ENCODE measurements at places on chromosomes 7 and 10.

DNA sequence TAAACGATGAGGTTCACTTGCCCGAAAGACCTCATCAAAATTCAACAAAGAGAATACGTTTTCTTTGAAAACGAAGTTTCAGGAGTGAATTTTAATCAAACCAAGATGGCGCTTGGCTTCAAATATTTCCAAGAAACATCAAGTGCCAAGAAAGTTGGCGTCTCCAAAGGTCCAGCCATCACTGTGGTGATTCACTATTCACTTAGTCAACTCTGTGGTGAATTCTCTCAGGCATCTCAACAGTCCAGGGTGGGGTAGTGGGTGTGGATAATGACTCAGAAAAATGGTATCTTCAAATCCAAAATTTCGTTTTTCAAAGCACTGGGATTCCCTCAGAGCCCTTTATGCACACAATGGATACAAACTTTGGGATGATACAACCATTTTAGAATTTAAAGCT lies 133.1 kb downstream of the SVIL start:
- DNase-seq = peak; percentile 73

- DNase-seq = peak; percentile 67
Measured at GRCh38 chr10:91349381-91349780, 60.8 kb upstream of the HECTD2 start.

DNA sequence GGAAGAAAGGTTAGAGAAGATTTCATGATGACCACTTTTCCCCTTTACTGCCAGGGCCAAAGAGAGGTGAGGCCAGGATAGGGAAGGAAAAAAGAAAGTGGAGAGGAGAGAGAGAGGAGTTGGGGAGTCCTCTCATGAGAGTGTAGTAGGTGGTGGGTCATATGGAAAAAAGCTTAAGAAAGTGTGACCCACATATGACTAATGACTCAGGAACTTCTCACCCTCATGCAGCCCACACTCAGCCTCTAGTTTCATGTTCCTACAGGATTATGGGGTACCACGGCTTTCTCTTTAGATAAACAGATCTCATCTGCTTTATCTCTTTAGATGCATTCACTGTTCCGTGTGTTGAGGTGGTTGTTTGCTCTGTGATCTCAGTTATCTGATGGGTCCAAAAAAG lies 462.5 kb upstream of the IGFBP3 start:
- peak; percentile 32 for DNase-seq

- DNase-seq = no peak
Measured at GRCh38 chr10:71755179-71755879, 18.0 kb downstream of the VSIR start.

- DNase-seq = peak; percentile 9
Measured at GRCh38 chr7:91565499-91566401, 301.5 kb downstream of the FZD1 start.

- no peak for DNase-seq
Measured at GRCh38 chr7:670501-671390, 55.8 kb upstream of the DNAAF5 start.

DNA sequence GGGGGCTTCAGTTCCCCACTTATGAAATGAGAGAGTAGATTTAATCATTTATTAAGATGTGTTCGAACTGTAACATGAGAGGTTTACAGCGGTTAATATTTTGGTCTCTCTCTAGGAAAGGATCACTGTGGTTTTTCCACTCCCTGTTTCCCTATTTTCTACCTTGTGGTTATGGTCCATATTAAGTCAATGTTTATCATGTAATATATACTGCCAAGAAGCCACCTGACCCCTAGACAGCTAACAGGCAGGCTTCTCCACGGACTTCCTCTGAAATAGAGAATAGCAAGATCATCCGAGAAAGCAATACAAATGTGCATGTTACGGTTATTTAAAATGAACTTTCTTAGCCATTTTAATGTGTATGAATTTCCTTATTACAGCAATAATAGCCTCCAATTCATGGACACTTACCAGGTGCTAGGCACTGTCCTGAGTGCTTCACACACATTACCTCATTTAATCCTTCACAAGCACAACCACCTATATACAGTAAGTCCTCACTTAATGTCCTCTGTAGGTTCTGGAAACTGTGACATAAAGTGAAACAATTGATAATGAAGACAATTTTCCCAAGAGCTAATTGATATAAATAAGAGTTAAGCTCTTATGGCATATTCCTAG lies 835 bp upstream of the COL28A1 start:
- DNase-seq = no peak

DNA sequence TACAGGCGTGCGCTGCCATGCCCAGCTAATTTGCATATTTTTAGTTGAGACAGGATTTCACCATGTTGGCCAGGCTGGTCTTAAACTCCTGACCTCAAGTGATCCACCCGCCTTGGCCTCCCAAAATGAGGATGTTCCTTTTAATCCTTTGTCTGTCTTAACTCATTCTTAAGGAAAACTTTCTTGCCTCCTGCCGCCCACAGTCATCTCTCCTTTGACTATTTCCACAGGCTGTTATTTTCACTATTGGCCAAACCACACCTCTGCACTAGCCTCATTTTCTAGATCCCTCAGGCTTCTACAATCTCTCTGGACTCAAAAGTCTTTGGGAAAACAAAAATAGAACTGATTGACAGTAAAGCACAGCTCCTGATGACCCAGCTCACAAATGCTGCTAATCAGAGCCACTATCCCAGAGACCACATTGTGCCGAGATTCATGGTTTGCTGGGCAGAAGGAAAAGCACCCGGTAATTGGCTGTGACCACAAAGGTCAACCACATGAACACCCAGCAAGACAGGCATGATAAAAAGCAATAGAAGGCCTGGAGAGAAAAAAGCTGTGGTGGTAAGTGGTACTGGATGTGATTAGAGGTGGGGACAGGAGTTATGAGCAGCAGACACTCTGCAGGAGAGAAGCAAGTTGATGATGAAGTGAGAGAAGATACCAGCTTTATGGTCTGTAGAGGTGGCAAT lies 44.1 kb upstream of the ZNRF2 start:
- no peak for DNase-seq

DNA sequence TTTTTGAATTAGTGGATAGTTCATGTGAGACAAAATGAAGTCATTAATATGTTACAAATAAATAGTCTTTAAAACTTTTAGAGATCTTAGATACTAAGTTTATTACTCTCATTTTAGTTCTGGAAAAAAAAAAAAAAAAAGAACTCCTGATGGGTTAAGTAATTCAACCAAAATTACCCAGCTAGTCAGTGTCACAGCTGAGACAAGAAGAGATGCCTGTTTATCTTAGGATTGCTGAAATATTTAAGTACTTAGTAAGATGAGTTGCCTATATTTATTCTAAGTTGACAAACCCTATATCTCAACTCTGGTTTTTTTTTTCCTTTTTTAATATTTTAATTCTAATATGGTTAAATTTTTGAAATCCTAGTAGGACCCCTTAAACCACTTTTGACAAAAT lies 781.0 kb upstream of the LRRN3 start:
- DNase-seq = no peak

DNA sequence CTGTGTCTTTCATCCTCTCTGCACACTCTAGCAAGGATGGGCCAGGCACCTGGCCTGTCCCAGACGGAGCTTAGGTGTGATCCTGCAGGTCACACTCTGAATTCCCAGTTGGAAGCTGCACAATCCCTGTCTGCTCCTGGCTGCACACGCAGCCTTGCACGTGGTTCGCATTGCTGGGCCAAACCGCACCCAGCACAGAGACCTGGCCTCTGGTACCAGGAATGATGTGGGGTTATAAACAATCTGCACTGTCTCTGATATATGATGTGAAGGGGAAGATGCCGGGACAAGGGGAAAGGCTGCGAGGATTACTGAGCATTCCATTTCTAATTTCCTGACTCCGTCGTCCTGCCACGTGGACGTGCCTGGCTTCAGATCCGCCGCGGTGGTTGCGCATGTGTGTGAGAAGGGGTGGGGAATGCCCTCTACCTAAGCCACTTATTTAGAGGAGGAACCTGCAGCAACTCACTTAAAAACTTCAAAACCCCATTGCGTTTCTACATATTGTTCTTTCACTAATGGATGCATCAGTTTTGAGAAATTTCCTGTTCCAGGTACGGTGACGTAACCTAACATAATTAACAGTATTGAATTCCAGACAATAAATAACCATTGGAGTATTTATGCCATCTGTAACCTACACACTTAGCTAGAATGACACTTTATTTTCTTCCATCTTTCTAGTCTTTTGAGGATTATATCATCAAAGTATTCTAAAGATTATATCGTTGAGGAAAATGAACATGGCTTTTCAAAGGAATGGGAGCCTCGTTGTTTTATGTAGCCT lies 559.7 kb upstream of the MGMT start:
- DNase-seq = no peak

- DNase-seq = no peak
Measured at GRCh38 chr10:34761453-34761852, 53.6 kb downstream of the PARD3 start.

DNA sequence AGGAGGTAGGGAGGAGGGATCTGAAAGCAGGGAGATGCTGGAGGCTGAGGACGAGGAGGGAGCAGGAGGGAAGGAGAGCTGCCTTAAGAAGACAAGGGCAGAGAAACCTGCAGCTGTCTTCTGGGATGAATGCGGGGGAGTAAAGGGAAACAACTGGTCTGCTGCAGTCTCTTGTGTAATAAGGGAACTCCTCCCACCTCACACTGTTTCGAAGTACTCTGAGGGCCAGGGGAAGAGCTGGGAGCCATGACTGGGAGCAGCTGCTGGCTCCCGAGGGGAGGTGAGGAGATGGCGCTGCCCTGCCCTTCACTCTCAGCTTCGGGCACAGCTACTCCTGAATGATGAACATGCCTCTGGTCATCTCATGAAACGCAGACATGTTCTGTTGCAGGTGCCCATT lies 65.1 kb downstream of the CLEC2L start:
- peak; percentile 14 for DNase-seq

GRCh38 chr7:18656362-18656761 lies 160.8 kb downstream of the HDAC9 start:
- no peak for DNase-seq

- no peak for DNase-seq
Measured at GRCh38 chr7:122965306-122965705, 30.2 kb downstream of the TAS2R16 start.

- DNase-seq = no peak
Measured at GRCh38 chr7:45055016-45055415, 33.8 kb downstream of the NACAD start.

DNA sequence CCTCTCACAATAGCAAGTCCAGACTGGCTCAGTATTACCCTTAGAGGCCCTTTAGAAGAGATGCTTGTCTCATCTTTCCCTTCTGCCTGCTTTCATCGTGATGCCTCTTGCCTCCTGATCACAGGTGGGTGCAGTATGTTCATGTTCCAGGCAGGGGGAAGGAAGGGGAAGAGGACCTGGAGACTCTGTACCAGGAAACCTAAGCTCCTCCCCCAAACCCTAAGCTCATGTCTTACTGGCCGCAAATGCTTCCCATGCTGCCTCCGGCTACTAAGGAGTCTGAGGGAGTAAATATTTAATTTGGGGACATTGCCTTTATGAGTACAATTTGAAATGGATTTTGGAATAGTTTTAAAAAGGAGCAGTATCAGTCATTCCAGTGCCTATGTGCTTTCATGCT lies 192.6 kb downstream of the CDCA7L start:
- DNase-seq = no peak

GRCh38 chr7:92968502-92968901 lies 132.1 kb upstream of the CDK6 start:
- no peak for DNase-seq

- DNase-seq = no peak
Measured at GRCh38 chr7:7870555-7870954, 98.0 kb upstream of the GLCCI1 start.

DNA sequence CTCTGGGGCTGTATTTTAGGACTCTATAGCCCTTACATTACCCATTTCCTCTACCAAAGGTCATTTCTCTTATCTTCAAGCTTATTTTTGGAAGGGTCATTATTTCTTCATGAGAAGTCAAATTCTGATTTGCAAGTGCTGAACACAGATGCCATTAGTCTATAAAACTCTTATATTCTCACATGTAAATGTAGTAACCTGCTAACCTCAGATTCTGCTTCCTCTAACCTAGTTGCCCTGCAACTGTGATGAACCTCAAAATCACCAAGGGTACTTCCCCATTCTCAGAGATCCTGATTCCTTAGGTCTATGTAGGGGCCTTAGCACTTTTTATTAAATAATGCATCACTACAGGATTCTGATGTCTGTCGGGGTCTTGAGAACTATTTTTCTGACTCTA lies 6.3 kb downstream of the FAS start:
- no peak for DNase-seq

DNA sequence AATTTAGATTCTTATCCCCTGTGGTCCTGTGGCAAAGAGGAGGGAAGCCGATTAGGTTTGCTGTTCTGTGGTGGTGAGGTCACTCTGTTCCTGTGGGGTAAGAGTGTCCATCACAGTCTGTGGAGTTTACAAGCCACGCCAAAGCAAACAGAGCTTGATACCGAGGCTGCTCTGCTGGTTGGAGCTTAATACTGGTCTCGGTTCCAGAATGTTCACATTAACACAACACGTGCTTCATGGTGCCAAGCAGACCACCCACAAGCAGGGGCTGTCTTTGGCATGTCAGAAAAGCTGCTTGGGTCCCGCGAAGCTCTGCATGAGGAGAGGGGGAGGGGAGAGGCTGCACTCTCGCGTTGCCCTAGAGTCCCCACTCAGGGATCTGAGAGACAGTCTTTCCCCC lies 47.5 kb downstream of the DNAJB6 start:
- peak; percentile 8 for DNase-seq

GRCh38 chr7:152081088-152081487 lies 55.6 kb downstream of the GALNT11 start:
- no peak for DNase-seq

GRCh38 chr7:1059200-1060091 lies 15.1 kb downstream of the GPR146 start:
- DNase-seq = peak; percentile 30

- peak; percentile 47 for DNase-seq
Measured at GRCh38 chr7:1579481-1580421, 9.9 kb upstream of the PSMG3 start.

DNA sequence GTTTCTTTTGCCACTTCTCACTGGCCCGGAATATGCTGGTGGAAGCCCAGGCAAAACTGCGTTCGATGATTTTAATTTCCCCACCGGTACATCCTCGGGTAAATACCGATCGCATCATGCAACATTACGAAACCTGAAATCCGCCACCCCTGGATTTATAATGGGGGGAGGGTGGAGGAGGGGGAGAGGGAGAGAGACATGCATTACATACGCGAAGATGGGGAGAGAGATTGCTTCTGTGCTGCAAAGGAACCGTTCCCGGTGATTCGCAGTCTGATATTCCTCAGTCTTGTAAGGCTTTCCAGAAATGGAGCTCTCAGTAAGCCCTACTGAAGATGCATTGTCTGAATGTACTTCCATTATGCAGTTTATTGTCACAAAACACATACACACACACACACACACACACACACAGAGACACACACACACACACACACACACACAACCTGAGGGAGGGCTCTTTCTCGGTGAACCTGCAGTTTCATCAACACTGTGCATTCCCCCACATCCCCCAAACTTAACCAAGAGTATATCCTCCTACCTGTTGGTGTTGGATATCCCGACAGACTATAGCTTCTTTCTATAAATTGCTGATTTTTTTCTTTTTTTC lies 741 bp downstream of the GPR85 start:
- no peak for DNase-seq

- peak; percentile 35 for DNase-seq
Measured at GRCh38 chr7:101308245-101309085, 13.1 kb downstream of the IFT22 start.

- DNase-seq = no peak
Measured at GRCh38 chr7:46058086-46058823, 137.2 kb upstream of the IGFBP3 start.

All from fibroblast of the conjunctiva (primary cell).